ENCODE measurements at places on chromosomes 11 and 22. TPM values are rescaled to one million over a fixed set of nuclear protein-coding genes. Genes with fewer than 3 reads are reported as not detected.
A peak's percentile ranks its signal among the peaks of the same experiment; 100 is the strongest.

GRCh38 chr11:115183830-115184229, 320.4 kb downstream of the CADM1 start:
- no peak overlapping the region for H3K27ac ChIP-seq
- no peak for DNase-seq
- peaks cover 10% of the 10 kb centered on the region for H3K4me1 ChIP-seq
- no peaks in the 10 kb centered on the region for H3K27me3 ChIP-seq

DNA sequence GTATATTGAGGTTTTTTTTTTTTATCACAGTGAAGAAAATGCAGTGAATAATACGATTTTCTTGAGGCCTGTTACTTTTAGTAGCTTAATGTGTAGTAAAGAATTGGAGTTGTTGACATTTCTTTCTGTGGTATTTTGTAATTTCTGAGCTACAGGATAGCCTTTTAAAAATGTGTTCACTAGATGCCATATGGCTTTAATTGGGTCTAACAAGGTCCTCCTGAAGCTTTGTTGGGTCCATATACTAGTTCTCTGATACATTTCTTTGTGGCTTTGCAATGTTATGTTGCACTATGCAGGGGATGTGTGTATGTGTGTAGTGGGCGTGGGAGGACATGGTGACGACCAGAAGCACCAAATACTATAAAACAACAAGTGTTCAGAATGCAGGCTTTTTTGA, 25.1 kb downstream of the FBXO7 start:
- H3K27ac ChIP-seq: no peak overlapping the region
- no peak overlapping the region for H3K4me3 ChIP-seq
- H3K36me3 ChIP-seq: peaks cover 39% of the 10 kb centered on the region

Gene ARHGAP20
- total RNA-seq: 0.34 TPM

Gene VWCE
- total RNA-seq: 0.78 TPM

- H3K4me3 ChIP-seq: no peak overlapping the region
- H3K36me3 ChIP-seq: no peaks in the 10 kb centered on the region
- DNase-seq: no peak
- H3K4me1 ChIP-seq: no peaks in the 10 kb centered on the region
Measured at GRCh38 chr11:26792941-26793340, 71.1 kb upstream of the SLC5A12 start.

DNA sequence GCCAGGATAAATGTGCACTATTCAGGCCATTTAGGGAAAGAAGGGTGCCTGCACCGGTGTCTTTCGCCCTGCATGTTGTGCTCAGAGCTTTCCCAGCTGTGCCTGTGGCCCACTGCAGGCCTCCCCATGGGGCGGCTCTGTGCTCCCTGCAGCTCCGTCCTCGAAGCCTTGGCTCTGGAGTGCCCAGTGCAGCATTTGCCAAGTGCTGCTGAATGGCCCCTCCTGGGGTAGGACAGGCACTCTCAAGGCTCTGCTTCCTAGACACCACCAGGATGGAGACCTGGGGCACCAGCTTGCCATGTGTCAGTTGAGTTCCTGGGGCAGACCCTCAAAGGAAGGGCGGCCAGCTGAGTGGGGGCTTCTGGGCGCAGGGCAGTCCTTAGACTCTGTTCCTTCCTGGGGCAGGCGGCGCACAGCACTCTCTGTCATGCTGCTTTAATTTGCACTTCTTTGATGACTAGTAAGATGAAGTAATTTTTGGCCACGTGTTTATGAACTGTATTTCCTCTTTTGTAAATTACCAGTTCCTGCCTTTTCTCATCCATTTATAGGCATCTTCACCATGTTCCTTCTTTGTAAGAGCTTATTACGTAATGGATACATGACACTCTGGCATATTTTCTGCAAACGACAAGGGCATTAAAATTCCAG, 32.1 kb upstream of the GNB1L start:
- H3K4me3 ChIP-seq: no peak overlapping the region
- H3K27me3 ChIP-seq: no peaks in the 10 kb centered on the region
- H3K27ac ChIP-seq: peak overlapping the region; percentile 47
- no peaks in the 10 kb centered on the region for H3K36me3 ChIP-seq

- no peak overlapping the region for H3K4me3 ChIP-seq
- no peak for DNase-seq
- no peak overlapping the region for H3K27ac ChIP-seq
- peaks cover 49% of the 10 kb centered on the region for H3K27me3 ChIP-seq
- H3K4me1 ChIP-seq: peaks cover 8% of the 10 kb centered on the region
Measured at GRCh38 chr11:370070-370941, 1.0 kb downstream of the B4GALNT4 start.

Gene ART1
- total RNA-seq: 2.8 TPM

GRCh38 chr11:15157606-15158137, 42.9 kb downstream of the INSC start:
- H3K4me1 ChIP-seq: no peaks in the 10 kb centered on the region
- no peak overlapping the region for H3K27ac ChIP-seq
- no peak overlapping the region for H3K4me3 ChIP-seq
- no peaks in the 10 kb centered on the region for H3K36me3 ChIP-seq

GRCh38 chr11:111691176-111691575, 75.0 kb downstream of the PPP2R1B start:
- no peak overlapping the region for H3K27ac ChIP-seq
- no peak for DNase-seq
- no peak overlapping the region for H3K4me3 ChIP-seq
- H3K36me3 ChIP-seq: peaks cover 53% of the 10 kb centered on the region

Gene ZP1
- total RNA-seq: not detected

GRCh38 chr22:23769321-23769965, 1.7 kb upstream of the CHCHD10 start:
- H3K36me3 ChIP-seq: no peaks in the 10 kb centered on the region
- H3K27me3 ChIP-seq: no peaks in the 10 kb centered on the region
- H3K4me3 ChIP-seq: no peak overlapping the region
- peak overlapping the region; percentile 94 for H3K27ac ChIP-seq
- DNase-seq: no peak
- H3K4me1 ChIP-seq: peaks cover 39% of the 10 kb centered on the region

GRCh38 chr11:94926698-94927237, 46.6 kb downstream of the CWC15 start:
- H3K36me3 ChIP-seq: no peaks in the 10 kb centered on the region
- peak; percentile 93 for DNase-seq
- H3K27me3 ChIP-seq: no peaks in the 10 kb centered on the region
- H3K4me1 ChIP-seq: peaks cover 49% of the 10 kb centered on the region

DNA sequence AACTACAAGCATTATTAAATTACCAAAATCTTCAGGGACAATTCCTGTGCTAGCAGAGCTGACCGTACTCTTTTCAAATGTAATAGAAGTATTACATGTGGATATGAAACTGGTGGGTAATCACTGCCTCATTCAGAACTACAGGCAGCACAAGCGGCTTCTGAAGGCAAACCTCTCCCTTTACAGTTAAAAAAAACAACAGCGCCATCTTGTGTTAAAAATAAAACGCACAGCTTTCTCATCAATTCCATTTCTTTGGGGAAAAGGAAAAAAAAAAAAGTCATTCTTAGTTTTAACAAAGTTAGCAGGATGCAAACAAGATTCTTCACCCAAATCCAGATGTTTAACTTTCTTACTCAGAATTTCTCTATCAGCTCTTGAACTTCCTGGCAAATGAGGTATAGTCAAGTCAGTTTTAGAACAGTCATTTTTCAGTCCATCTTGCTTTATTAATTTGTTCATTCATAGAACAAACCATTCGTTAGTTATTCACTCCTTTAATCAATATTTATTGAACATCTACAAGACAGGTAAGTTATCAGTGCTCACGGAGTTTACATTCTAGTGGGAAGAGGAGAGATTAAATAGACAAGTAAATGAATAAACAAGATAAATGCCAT, 331.8 kb upstream of the MPPED2 start:
- no peak overlapping the region for H3K27ac ChIP-seq
- H3K4me3 ChIP-seq: no peak overlapping the region
- peaks cover 13% of the 10 kb centered on the region for H3K27me3 ChIP-seq
- DNase-seq: no peak

Gene DDT
- 226 TPM for total RNA-seq

DNA sequence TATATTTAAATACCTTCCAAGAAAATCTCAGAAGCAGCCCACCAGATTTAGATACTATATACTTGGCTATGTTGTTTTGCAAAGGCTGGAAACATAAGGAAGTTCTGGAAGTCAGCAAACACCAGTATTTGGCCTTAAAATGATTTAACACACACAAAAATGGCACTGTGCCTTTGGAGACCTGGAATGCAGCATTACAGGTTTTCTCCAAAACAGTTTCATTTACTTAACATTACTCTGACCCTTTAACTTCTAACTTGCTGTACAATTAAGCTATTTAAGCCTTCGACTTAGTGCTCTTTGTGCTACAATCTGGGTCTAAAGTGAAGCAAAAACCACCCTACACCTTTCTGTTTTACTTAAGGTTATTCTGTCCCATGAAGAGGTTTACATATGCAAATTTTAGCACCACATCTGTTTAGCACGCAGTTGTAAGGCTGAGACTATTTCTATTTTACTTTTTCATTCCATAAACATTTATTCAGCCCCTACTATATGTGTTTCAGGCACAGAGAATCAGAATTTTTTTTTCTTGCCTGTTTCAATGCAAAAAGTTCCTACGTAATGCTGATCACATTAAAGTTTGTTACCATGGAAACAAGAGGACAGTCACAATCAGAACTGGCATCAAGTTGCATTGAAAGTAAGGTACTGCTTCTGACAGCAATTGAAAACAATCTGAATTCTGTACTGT, 70.3 kb downstream of the MAML2 start:
- H3K4me1 ChIP-seq: peaks cover 8% of the 10 kb centered on the region
- H3K27ac ChIP-seq: no peak overlapping the region
- no peaks in the 10 kb centered on the region for H3K36me3 ChIP-seq
- no peaks in the 10 kb centered on the region for H3K27me3 ChIP-seq

Gene GLYAT
- total RNA-seq: not detected
